Mesendoderm (in vitro differentiated cells): ENCODE measurements at places on chromosomes 12 and 14.

DNA sequence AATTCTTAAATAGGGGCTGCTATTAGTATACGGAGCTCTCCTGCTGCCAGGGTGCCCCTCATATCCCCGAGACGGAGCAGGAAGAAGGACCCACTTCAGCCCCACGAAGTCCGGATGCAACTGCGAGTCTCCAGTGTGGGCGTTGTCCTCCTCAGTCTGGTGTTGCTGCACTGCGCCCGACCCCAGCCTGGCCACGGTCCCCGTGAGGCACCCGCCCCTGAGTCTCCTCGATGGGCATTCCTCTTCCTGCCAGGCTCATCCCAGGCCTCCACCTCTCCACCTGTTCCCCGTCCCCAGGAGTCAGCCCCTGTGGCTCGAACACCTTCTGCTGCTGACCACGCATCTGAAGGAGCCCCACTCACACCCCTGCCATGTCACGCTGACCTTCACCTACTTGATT is 68.1 kb upstream of the SFSWAP start:
- no peak for DNase-seq

- no peak for DNase-seq
Measured at GRCh38 chr14:49221316-49221715, 364.9 kb downstream of the RPS29 start.

DNA sequence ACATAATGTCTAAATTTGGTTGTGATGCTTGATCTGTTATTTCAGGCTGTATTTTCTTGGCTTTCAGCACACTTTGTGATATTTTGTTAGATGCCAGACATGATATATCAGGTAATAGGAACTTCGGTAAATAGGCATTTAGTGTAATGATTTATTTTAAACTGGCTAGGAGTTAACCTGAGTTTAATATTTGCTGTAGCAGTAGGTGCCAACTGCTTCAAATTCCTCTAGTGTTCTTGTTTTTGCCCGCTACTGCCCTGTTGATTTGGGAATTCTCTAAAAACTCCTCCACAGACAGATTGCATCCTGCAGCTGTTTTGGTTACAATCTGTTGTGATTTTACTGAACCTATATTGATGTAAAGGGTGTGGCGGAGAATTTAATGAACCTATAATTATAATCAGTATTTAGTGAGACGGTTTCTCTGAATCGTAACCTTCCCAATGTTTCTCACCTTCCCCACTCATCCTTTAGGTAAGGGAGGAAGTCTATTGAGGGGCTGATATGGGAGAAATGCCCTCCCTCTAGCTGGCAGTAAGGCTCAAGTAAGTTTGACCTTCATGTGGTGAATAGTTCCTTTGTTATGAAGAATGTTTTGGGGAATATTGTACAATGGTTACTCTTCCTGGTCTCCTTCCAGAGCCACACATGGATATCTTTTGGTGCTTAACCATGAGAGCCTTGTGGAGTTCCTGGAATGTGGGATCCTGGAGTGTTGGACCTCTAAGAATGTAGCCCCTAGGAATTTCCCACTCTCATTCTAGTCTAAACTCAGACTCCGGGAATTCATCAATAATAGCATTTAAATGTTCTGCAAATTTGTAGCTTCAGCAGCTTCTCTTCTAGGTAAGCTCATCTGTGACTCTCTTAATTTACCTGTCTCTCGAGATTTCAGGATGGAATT is 634.1 kb downstream of the FSCB start:
- peak; percentile 95 for DNase-seq

DNA sequence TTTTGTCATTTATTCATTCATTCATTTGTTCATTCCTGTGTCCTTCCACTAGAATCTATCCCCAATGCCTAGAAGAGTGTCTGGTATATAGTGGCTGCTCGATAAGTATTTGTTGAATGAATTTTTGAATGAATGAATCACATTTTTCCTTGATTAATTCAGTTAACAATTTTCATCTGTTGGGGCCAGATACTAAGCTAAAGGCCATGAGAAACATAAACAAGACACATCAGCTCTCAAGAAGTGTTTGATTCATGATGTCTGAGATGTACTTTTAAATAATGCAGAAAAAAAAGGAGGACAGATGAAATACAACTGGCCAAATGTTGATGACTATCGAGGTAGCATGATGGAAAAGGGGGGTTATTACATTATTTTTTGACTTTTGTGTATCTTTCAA is 48.1 kb upstream of the TMED10 start:
- no peak for DNase-seq

DNA sequence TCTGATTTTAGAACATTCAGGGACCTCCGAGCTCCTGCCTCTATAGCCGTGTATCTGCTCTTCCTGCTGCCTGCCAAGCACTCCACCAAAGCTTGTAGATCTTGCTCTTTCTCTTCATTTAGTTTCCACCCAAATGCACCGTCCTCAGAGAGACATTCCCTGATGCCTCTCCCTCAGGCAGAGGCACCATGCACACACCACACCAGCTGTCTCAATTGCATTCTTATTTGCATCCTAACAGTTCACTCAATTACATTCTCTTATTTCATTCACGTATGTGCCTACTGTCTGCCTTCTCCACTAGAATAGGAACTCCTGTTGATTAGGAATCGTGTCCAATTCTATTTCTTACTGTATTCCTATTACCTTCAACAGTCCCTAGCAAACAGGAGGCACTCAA is 845.4 kb upstream of the TMEM132C start:
- no peak for DNase-seq

DNA sequence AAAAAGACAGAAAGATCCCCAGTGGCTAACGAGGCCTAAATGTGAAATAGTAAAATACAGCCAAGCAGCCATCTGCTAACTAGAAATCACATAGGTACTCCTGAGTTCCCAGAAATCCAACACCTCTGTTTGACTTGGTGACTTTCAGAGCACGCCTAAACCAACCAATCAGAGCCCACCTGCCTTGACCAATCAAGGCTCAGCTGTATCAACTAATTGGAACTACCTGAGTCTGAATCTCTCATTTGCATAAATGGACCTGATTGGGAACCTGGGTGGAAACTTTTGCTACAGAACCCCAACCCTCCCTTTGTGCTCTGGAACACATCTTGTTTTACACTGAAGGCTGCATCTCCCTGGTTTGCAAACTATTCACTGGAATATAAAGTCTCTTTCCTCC is 5.1 kb upstream of the TCL1B start:
- DNase-seq = no peak

DNA sequence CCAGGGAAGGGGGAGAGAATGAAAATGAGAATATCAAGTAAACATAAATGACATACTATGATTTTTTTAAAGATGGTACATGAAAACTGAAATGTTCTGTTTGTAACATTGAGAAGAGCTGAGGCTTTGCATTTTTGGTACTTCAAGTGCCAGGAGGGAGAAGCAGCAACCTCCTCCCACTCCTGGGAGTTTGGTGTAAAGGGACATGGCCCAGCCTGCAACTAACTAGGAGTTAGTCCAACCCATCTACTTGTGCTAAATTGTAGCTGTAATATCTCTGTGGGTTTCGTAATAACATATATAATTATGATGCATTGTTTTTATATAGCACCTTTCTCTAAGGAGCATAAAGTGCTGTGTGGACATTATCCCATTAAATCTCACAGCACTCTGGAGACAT is 517.5 kb downstream of the NELL2 start:
- no peak for DNase-seq

- no peak for DNase-seq
Measured at GRCh38 chr14:103122585-103122946, 695 bp upstream of the TNFAIP2 start.

DNA sequence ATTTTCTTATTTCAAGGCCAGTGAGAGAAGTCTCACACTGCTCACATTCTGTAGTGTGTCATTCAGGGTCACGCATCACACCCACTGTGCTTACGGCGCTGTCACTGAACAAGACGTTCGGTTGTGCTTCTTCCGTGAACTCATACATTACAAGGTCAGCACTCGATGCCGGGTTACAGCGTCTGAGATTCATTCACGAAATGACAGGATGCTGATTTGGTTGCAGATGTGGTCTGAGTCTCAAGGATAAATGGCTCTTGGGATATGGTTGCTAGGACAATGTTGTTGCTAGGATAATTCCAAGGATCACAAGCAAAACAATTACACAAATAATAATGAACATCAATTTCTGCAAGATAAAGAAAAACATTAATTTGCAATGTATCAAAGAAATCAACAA is 47.4 kb downstream of the STX2 start:
- no peak for DNase-seq

- no peak for DNase-seq
Measured at GRCh38 chr14:38089123-38089522, 118.6 kb upstream of the SSTR1 start.

DNA sequence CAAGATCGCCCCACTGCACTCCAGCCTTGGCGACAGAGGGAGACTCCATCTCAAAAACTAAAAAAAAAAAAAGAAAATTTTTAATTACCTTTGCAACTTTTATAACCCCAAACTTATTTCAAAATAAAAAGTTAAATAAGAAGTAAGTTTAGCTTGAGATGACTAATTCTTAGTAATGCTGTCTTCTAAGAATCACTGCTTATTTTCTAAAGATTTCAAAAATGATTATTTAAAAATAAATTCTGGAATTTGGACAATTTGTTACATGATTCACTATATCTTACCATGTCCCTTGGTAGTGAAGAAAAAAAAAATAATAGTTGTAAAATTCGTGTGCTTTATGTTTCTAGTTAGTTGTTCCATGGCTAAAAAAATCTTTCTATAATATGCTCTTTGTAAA is 11.6 kb upstream of the HECTD1 start:
- no peak for DNase-seq

DNA sequence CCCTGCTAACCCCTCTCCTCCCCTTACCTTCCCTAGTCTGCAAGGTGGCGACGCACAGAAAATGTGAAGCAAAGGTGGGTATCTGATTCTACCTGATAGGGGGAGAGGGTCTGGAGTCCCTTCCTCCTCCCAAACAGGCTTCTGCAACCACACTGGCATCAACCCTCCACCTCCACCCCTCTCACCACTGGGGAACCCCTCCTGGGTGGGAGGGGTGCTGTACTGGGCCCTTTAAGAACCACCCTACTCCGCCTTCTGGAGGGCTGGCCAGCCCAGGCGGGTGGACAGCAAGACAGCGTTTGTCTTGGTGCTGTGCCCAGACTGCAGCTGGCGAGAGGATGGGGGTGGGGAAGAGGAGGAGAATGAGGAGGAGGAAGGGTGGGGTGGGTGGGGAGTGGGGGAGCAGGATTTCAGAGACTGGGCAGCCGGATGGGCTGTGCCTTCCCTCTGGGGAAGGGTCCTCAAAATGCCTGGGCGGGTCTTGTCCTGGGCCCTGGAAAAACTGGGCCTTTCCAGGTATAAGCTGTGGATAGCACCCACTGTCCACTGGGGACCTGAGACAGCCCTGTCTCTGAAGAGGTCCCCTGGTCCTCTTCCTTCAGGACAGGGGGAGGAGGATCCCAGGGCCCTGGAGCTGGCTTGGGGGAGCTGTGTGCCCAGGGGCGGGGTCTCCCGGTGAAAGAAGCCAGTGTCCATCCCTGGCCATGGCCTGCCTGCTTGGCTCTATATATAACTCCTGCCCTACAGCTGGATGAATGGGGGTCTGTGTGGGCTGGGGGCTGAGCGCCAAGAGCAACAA is 2.8 kb downstream of the TNS2 start:
- no peak for DNase-seq

DNA sequence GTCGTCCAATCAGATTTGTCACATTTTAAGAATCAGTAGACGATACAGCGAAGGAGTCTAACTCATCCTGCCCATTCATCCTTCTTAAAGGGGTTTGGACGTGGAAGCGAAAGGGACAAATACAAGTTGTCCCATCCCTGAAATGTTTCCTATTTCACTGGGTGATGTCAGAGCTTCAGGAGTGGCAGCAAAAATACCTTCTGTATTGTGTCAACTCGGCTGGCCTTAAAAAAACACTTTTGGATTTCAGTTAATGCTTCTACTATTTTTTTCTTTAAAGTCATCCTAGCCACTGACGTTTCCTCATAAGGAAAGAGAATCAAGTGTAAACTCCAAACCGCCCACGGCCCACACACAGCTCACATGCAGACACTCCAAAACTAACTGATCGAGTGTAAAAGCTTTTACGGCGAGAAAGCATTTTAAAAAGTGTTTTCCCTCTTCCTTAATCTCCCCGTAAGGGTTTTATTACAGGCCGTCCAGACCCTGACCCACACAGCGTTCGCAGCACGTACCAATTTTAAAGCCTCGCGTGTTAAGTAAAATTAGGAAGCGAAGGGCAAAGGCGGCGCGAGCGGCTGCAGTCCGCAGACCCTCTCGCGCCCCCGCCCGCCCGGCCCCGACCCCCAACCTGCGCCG is 593 bp downstream of the CFL2 start:
- peak; percentile 42 for DNase-seq

DNA sequence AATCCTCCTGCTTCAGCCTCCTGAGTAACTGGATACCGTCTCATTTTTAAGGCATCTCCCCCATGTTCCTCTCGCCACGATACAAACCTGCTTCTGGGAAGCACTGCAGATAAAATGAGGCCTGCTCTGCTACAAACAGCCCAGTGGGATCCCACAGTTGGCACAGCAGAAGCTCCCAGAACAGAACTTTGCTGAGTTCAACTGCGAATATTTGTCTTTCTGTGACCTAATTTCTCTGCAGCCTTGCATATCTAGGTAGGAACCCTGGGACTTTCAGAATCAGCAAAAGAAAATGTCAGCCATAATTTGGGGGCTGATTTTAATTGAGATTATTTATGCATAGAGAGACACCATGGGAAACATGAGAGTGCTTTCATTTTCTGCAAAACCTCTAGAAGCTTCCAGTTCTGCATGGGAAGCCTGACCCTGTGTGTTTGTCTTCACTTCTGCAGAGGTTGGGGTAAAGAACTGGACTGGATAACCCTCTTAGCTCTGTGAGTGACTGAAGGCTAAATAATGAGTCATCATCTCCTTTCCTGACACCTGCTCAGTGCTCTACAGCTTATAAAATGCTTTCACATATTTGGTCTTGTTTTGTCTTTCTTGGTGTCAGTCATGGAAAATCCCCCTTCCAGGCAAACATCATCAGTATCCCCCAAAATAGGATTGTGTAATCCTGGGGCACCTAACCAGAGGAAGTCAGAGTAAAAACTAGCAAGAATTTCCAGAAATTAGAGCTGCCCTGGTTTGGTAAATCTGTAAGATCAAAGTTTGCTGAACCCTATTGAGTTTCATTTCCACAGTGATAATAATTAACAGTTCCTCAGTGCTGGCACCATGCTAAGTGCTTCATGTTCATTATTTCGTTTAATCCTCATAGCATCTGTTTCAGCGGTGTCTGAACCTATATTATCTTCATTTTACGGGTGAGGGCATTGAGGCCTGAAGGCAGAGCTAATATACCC is 185.8 kb downstream of the SLC15A4 start:
- DNase-seq = no peak

DNA sequence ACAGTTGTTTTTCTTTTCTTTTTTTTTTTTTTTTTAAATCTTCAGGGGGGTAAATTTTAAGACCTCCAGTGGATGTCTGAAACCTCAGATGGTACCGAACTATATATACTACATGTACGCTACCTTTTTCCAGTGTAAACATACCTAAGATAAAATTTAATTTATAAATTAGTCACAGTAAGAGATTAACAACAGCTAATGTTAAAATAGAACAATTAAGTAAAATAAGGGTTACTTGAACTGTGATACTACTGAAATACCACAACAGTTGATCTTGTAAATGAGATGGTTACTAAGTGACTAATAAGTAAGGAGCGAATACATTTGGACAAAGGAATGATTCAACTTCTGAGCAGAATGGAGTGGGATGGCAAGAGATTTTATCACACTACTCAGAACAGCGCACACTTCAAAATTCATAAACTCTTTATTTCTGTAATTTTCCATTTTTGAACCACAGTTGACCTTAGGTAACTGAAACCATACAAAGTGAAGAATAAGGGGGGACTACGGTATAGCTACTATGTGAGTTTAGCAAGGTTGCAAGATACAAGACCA is 80.5 kb upstream of the PCED1B start:
- DNase-seq = no peak
